CD4-positive, alpha-beta T cell treated with Interleukin-21 for 1 hour (primary cell): ENCODE measurements at places on chromosomes 13 and 19.

DNA sequence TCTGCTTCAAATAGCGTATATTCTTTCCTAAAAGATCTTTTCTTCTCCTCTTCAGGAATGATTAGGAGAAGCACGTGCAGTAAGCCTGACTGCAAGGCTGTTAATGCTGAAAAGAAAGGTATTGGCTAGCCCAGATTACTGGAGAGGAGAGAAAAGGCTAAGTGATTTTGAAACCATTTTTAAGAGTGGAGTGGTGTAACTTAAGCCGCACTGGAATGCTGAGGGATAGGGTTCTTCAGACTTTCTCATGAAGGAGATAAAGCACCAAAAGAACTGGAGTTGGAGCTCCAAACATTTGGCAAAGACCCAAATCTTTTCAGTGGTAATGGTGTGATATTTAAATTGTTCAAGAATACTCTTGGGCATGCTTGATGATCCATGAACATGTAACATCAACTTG, 388.3 kb downstream of the COG6 start:
- DNase-seq = no peak

- DNase-seq = peak; percentile 95
These were observed 9.0 kb upstream of the JUND start for GRCh38 chr19:18290302-18291018.

GRCh38 chr13:112652512-112653070, 37.2 kb upstream of the ATP11A start:
- DNase-seq = no peak

- DNase-seq = no peak
These were observed 742 bp downstream of the NALCN start for GRCh38 chr13:101415358-101416174.

GRCh38 chr13:36102721-36103120, 28.5 kb downstream of the DCLK1 start:
- DNase-seq = no peak

DNA sequence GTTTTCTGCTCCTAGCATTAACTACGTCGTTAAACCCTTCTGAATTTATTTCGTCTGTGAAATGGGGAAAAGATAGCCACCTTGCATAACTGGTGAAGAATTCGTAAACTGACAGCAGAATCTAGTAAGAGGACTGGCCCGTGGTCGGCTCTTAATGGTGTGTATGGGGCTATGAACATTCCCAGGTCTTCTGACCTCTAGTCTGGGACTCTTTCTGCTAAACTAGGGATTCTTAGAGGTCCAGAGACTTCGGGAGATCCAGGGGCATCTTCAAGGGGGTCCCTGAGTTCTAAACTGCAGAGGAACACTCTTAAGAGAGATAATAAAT, 231.1 kb upstream of the SERP2 start:
- DNase-seq = no peak

DNA sequence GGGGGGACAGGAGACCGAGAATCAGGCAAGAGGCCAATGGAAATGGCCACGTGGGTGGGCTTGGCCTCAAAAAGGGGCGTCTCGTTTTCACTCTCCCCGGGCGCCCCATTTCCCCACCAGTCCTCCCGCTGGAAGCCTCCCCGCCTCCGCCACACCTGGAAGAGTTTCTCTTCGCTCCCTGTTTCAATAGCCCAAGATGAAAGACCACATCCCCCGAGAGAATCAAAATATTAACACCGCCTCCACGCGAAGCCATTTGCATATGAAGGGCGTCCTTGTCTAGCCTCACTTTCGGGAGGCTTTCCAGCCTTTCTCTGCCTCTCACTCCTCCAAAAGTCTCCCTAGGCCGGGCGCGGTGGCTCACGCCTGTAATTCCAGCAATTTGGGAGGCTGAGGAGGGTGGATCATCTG, 691 bp upstream of the OLFM2 start:
- no peak for DNase-seq

- no peak for DNase-seq
These were observed at the start of gene RSPH6A for GRCh38 chr19:45814851-45815480. TSS of gene RSPH6A (minus strand) at chr19:45815308. CDS start at chr19:45815176, 132 bp downstream.

DNA sequence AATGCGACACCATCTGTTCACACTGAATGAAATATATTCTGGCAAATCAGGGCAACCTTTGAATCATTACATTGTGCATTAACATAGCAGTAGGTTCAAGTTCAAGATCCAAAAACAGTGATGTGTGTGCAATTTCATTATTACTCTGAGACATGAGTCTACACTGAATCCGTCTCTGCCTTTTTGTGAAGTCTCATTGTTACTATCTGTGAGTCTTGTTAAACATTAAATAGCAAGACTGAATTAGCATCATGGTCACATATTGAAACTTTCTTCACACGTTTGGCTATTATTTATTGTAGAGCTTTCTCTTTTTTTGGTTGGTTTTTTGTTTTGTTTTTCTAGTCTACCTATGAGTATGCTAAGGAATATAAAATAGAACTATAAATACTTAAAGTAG, 117.1 kb upstream of the SLITRK5 start:
- DNase-seq = no peak

- DNase-seq = no peak
These were observed 492.7 kb downstream of the GPC5 start for GRCh38 chr13:91891141-91891540.

DNA sequence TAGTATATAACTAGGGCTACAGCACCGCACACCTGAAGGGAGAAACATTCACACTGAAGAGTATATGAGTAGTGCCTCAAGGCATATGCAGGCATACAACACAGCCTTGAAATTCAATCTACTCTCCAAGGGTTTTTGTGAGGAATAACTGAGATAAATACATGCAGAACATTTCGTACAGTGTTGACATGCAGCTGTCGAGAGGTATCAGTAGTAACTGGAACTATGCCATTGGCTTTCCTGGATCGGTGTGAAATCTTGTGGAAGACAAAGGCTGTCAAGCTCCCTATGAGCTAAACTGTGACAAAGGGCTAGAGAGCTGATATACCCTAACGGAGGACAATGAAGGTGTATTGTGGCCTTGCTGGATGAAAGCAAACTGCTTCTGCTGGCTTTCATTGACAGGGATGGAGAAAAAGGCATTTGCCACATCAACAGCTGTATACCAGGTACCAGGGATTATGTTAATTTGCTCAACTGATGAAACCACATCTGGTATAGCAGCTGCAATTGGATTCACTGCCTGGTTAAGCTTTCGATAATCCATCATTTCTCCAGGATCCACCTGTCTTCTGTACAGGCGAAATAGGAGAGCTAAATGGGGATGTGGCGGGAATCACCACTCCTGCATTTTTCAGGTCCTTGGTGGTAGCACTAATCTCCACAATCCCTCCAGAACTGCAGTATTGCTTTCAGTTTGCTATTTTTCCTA, 16.3 kb downstream of the MTRF1 start:
- DNase-seq = no peak

- no peak for DNase-seq
These were observed 3.1 kb downstream of the ZBTB7A start for GRCh38 chr19:4063369-4064148.

- no peak for DNase-seq
These were observed 30.2 kb downstream of the PDCD5 start for GRCh38 chr19:32611161-32611560.

GRCh38 chr13:84902243-84902642, 897.0 kb downstream of the SLITRK6 start:
- DNase-seq = no peak

DNA sequence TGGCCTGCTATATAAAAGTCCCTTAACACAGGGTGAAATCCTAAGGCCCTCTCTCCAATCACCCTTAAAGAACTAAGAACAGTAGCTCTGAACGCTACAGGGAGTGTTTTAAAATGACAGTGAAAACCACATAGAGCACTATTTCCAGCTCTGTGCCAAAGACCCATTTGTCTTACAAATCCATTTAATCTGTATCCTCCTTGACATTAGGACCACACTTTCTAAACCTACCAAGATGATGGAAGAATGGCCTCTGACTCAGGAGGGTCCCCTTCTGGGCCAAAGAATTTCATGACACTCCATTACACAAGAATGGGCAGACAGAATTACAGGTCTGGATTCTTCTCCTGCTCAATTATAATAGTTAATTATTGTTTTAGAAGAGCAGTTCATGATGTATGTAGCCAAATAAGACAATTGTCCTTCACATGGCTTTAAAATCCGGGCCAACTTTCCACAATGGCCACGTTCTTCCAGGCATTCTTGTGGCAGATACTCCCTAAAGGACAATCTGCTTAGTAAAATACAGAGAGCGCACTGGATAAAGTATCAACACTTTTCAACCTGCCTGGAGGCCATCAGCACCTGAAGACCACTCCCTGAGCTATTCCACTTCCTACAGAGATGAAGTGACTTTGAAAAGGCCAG, 61.0 kb downstream of the STK24 start:
- DNase-seq = no peak

DNA sequence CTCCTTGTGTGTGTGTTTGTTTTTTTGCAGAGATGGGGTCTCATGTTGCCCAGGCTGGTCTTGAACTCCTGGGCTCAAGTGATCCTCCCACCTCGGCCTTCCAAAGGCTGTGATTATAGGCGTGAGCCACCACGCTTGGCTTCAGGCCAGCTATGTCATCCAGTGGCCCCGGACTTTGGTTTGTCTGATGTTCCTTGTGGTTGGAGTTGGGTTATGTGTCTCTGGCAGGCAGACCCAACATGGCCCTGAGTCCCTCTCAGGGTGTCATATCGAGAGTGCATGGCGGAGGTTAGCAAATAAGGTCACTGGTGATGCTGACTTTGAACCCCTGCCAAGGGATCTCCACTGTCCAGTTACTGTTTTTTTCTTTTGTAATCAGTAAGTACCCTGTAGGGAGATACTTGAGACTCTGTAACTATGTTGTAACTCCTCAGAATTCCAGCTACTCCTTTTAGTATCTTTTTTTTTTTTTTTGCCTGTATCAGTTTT, 37.3 kb downstream of the SMARCA4 start:
- DNase-seq = no peak

GRCh38 chr19:50461066-50461875, 15.0 kb upstream of the EMC10 start:
- DNase-seq = peak; percentile 74

DNA sequence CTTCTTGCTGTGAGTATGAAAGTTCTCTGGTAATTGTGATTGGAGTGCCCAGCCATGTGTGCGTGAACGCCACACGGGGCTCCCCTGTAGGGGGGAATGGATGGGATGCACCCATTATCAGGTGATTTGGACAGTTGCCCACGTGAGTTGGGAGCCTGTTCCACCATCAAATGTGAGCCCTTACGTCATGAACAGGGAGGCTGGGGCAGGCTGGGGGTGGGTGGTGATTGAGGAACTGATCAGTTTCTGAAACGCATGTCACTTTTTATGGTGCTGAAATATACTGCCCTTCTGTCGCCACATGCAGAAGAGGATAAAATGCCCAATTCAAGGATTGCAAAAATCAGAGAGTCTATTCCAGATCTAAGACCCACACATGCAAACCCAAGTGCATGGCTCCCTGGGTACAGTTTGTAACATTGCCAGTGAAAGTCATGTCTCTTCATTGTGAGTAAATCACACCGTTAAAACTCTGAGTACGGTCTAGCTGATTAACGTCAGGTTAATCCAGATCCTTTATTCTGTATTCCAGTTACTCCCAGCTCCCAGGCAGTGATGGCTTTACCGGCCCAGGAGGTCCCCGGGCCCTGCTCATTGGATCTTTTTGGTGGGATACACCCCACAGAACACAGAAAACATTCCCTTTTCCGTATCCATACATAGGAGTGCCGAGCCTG, 90.2 kb downstream of the RAB20 start:
- no peak for DNase-seq

DNA sequence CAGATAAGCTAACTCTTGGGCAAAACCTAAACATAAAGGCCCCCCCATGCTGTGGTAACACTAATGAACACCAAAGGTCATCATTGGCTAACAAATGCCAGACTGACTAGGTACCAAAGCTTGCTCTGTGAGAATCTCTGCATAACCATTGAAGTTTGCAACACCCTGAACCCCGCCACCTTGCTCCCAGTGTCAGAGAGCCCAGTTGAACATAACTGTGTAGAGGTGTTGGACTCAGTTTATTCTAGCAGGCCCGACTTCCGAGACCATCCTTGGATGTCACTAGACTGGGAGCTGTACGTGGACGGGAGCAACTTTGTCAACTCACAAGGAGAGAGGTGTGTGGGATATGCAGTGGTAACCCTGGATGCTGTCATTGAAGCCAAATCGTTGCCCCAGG, 602.2 kb downstream of the UQCRFS1 start:
- DNase-seq = no peak

GRCh38 chr19:55391702-55392615, 6.2 kb downstream of the RPL28 start:
- no peak for DNase-seq

- DNase-seq = no peak
These were observed 6.5 kb upstream of the LTBP4 start for GRCh38 chr19:40594657-40595091.

- DNase-seq = no peak
These were observed 167.5 kb upstream of the UBL3 start for GRCh38 chr13:30017880-30018279.

GRCh38 chr19:32605544-32605943, 24.6 kb downstream of the PDCD5 start:
- no peak for DNase-seq

DNA sequence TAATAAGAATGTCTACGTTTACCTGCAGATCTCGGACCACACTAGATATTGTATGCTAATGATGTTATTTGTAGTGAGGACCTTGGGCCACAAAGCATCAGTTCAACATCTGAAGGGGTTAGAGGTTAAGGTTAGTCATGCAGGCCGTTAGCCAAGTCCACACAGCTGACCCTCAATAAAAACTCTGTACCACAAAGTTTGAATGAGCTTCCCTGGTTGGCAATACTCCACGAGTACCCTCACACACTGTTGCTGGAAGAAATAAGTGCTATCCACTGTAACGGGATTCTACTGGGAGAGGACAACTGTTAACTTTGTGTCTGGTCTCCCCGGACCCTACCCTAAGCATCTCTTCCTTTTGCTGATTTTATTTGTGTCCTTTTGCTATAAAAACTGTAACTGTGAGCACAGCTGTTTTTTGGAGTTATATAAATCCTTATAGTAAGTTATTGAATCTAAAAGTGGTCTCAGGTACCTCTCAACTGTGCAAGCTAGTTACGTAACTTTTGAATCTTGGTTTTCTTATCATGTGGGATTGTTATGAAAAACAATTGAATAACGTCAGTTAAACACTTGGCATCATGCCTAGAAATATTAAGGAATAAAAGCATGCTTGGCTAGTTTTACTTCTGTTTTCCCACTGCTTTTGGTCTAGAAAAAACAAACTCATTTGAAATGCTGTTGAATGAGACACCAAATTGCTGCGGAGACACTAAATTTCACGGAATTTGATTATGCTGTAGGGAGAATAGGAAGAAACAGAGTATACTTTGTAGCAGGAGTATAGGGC, 181.5 kb downstream of the DNAJC3 start:
- DNase-seq = no peak
